ENCODE measurements at places on chromosomes 11 and 22. TPM values are rescaled to one million over a fixed set of nuclear protein-coding genes. Genes with fewer than 3 reads are reported as not detected.

RBX1 gene
- total RNA-seq, result 61.4 TPM

- no peak for DNase-seq
Measured at GRCh38 chr11:129694538-129694937, 121.1 kb upstream of the TMEM45B start.

CRYBB3 gene
- total RNA-seq, result not detected

DNA sequence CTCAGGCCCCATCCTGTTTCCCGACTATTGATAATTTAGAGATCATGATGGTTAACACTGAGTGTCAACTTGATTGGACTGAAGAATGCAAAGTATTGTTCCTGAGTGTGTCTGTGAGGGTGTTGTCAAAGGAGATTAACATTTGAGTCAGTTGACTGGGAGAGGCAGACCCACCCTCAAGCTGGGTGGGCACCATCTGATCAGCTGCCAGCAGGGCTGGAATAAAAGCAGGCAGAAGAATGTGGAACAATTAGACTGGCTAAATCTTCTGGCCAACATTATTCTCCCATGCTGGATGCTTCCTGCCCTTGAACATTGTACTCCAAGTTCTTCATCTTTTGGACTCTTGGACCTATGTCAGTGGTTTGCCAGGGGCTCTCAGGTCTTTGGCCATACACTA is 1170.0 kb upstream of the CNTN5 start:
- no peak for DNase-seq

DNA sequence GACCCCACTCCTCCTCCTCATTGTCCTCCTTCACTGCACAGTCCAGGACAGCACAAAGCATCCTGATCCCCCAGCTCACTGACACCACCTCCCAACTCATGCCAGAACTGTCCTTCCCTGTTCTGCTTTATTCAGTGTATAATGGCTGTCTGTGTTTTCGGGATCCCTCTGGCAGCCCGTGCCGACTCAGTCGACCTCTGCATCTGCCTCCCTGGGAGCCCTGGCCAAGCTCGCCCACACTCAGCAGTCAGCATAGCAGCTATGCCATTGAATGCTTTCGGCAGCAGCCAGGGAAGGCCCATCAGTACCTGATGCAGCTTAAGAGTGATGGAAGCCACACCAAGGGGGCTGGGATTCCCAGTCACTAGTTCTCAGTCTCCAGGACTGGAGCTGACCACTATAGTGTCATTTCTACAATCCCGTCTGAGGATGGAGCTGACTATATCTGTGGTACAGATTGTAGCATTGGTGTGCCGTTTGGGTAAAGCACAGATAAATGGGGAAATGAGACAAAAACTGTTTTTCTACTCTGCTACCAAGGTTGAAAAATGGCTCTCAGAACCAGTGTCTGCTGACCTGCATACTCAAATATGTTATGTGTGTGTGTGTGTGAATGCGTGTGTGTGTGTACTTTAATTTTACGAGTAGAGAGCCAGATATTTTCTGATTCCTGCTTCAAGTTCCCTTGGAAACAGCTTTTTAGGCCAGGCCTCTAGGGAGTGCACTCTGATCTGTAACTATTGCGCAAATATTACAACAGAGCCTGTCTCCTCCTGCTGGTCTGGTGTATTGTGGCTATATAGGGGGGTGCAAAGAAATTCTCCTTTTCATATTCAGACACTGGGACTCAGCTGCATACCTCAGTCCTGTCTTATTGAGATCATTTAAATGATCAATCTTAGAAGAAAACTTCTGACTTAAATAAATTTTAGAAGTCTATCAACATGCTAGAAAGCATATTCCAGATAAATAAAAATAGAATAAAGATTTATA is 78.8 kb upstream of the TOP3B start:
- no peak for DNase-seq

DNA sequence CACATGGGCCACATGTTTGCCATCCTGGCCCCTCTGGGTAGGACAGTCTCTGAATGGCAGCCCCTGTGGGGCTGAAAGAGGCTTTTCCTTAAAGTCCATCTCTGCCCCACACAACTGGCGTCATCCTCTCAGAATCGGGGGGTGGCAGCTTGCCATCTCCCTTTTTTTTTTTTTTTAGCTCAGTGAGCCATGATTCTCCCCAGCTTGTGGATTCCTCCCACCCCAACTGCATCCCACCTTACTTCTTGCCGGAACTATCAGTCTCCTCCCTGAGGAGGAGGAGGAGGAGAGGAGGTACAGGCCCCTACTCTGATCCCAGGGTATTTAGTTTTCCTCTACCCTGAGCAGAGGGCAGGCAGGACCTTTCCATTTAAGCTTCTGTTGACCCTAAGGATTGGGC is 3.4 kb downstream of the DGKZ start:
- no peak for DNase-seq

DNA sequence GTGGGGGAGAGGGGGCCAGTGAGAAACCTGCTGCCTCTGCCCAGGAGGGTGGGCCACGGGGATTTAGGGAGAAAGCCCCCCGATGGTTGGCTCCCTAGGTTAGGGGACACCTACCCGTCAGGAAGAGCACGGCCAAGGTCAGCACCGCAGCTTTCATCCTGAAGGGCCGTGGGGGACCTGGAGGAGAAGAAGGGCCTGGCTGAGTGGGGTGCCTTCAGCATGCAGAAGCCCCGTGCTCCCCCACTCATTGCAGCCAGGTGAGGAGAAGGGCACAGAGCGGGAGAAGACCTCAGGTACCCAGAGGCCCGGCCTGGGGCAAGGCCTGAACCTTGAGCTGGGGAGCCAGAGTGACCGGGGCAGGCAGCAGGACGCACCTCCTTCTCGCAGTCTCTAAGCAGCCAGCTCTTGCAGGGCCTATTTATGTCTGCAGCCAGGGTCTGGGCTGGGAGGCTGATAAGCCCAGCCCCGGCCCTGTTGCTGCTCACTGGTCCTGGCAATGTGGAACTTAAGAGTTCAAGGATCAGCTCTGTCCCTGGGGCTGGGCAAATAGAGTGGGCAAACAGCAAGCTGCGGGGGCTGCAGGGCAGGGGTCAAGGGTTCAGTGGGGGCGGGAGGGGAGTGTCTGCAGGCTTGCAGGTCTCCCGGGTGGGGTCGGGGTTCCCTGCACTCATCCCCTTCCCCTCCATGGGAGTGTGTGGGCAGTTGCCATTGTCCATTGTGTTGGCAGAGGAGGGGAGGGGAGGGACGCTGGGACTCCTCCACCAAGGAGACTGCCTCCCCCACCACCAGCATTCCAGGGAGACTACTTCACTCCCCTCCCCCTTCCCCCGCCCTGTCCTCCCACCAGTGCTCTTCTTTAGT is at the start of gene APOA1:
Gene APOA1, minus strand, starts transcription at position 392 of the 861 bp plus-strand sequence. Its CDS starts 235 bp downstream, at position 157.
- no peak for DNase-seq

SLC5A4 gene
- not detected for total RNA-seq

GRCh38 chr22:42754658-42755057 is 34.0 kb upstream of the A4GALT start:
- DNase-seq, result no peak

DNA sequence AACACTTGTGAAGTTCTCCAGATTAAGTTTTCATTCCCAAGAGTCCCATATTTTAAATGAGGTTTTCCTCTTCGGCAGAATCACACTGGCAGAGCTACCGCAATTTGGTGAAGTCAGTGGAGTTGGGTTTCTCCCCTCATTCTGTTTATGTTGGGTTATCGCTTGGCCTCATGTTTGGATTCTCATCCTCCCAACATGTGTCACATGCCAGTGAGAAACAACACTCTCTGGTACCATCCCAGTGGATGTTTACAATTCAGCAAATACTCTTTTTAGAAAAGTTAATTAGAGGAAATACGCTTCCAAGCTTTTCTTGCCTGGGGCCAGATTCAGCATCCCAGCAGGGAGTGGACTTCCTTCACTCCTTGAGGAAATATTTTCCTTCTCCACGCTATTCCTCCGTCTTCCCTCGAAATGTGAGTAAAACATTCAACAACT is 2.1 kb downstream of the PAMR1 start:
- no peak for DNase-seq

GRCh38 chr22:21669026-21669425 is 3.2 kb downstream of the PPIL2 start:
- no peak for DNase-seq

MS4A12 gene
- total RNA-seq, result not detected

AMOTL1 gene
- 60.6 TPM for total RNA-seq

NRIP3 gene
- total RNA-seq, result 1.9 TPM

GRCh38 chr11:15034687-15035267 is 38.6 kb upstream of the CALCB start:
- no peak for DNase-seq

DNA sequence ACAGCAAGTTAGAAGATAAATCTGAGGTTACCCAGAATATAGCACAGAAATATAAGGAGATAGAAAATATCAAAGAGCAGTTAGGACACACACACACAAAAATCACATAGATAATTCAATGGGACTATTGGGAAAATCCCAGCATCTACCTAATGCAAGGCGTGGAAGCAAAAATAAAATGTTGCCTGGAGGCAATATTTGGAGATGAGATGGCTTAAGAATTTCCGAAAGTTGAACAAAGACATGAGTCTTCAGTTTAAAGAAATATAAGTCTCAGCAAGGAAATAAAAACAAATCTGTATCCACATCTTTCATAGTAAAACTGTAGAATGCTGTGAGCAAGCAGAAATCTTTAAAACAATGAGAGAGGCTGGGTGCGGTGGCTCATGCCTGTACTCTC is 29.5 kb upstream of the ACR start:
- no peak for DNase-seq

GRCh38 chr11:105823495-105824033 is 198.5 kb downstream of the MSANTD4 start:
- no peak for DNase-seq

DNA sequence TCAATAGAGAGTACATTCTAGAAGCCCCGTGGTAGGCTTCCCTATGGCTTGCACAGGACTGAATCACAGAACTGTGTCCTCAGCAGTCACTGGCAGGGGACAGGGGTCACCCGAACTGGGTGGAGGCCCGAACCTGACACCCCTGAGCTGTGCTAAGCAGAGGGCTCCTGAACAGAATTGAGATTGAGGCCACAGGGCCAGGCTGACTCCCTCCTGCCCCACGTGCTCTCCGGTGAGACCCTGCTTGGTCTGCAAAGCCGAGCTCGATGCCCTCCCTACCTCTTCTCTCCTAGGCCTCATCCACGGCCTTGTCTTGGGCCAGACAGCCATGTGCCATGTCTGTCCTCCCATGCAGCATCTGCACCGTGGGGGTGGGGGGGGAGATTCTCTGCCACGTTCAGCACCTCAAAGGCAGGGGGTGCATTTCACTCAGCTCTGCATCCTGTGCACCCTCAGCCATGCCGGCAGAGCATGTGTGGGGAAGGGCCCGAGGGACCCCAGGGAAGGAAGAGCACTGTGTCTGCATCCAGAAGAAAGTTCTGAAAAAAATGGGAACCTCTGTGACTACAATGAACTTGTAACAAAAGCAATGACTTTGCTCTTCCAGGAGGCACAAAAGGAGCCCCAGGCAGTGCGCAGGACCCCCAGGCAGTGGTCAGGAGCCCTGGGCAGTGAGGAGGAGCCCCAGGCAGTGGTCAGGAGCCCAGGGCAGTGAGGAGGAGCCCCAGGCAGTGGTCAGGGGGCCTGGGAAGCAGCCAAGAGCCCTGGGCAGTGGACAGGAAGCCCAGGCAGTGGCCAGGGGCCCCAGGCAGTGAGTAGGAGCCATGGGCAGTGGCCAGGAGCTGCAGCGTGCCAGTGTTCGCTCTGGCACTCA is 76.7 kb upstream of the SEPTIN5 start:
- DNase-seq, result no peak

OR4C15 gene
- total RNA-seq, result not detected

ISX gene
- not detected for total RNA-seq

GRCh38 chr11:68189082-68189481 is 24.0 kb downstream of the KMT5B start:
- DNase-seq, result no peak

DNA sequence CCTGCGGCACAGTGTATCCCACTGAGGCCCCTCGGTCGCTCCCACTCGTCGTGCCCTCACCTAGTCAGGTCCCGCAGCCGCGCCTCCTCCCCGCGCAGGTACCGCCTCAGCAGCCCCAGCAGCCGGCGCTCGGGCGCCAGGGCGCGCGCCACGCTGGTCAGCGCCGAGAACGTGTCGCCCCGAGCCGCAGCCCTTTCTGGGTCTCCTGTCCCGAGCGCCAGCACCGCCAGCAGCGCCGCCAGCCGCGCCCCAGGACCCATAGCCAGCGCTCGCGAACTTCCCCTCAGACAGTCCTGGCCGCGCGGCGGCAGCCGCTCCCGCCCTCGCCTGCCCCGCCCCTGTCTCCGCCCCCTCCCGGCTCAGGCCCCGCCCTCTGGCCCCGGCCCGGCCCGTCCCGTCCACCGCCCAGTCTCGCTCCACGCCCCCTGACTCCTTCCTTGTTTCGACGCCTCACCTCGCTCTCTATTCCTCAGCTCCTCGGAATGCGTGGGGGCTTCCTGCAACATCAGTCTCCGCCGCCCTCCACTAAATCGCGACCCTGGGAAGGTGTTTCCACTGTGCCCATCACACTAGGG is at the start of gene P4HA3:
Gene P4HA3, minus strand, starts transcription at position 289 of the 575 bp plus-strand sequence. Its CDS starts 29 bp downstream, at position 260.
- DNase-seq, result peak; percentile 79

- DNase-seq, result no peak
Measured at GRCh38 chr11:64357904-64358535, 942 bp upstream of the RPS6KA4 start.

DNA sequence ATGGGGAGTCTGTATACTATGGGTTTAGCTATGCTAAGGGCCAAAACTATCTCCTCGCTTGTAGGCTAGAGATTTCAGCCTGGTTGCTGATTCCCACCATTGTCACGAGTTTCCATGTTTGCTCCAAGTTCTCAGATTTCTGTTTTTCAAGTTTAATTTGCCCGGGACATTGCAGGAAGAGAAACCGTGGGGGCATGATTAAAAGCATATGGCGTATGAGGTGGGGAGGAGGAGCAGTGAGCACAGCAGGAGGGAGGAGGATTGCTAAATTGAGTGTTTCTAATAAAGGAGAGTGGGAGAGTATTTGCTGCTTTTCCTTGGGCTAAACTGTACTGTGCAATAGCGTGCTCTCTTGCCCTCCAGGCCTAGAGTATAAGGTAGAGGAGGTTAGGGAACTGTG is 558.4 kb downstream of the METTL15 start:
- no peak for DNase-seq

OTOG gene
- total RNA-seq, result not detected

HBD gene
- total RNA-seq, result not detected

- peak; percentile 62 for DNase-seq
Measured at GRCh38 chr11:113113801-113114704, 152.8 kb downstream of the NCAM1 start.

GRCh38 chr22:49010901-49011300 is 816.8 kb downstream of the BRD1 start:
- DNase-seq, result no peak

C11orf65 gene
- 0.18 TPM for total RNA-seq

DNA sequence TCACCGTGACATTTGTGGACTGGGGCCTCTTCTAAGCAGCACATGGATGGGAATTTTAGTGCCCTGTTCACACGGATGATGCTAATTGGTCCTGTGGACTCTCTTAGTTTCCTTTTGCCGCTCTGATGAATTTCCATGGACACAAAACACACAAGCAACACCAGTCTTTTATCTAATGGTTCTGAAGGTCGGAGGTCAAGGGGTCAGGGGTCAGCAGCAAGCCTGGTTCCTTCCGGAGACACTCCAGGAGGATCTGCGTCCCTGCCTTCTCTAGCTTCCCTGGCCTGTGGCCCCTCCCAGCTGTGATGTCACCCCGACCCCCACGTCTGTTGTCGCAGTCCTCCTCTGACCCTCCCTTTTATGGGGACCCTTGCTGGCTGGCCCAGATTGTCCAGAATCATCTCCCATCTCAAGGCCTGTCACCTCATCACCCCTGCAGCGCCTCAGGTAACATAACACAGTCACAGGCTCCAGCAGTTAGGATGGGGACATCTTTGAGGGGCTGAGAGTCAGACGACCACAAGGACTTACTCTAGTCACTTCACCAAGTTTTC is 6.8 kb downstream of the NADSYN1 start:
- peak; percentile 6 for DNase-seq
